ENCODE measurements at places on chromosomes 11 and 22.

DNA sequence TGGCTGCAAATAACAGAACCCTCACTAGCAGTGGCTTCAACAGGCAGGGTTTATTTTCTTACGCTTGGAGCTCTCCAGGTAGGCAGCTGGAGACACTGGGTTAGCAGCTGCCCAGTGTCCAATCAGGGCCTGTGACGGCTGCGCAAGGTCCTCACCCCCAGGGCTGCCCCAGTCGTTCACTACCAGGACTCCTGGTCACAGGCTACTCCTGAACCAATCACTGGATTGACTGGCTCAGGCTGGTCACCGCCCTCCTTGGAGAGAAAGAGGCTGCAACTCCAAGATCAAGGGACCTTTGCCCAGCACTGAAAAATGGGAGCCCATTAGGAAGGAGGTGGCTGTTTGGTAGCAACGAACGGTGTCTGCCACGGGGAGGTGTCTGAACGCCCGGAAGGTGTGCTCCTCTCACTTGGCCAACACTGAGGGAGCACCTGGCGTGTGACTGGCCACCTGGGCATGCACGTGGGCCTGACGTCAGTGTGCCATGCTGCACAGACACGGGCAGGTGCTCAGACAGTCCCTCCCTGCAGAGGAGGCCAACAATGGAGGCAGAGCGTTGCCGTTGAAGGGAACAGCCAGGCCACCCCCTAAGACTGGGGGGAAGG is 5.1 kb downstream of the ARSA start:
- DNase-seq = peak; percentile 91

DNA sequence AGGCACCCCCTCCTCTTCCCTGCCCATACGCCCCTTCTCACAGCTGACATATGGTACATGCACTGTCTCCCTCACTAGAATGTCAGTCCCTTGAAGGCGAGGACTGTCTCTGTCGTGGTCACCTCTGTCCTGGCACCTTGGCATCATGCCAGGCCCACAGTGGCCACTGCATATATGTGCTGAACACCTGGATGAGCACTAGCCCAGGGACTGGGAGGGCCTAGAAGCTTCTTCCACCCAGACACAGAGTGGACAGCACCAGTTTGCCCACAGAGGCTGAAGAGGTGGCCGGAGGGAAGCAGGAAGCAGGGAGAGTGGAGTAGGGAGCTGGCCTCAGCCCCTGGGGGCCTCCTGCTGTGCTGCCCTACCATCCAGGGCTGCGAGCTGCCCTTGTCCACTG is 28.6 kb downstream of the VPS37C start:
- no peak for DNase-seq

GRCh38 chr11:64742889-64743590 is 902 bp downstream of the RASGRP2 start:
- DNase-seq = no peak

GRCh38 chr22:35905894-35906293 is 122.7 kb downstream of the RBFOX2 start:
- no peak for DNase-seq

DNA sequence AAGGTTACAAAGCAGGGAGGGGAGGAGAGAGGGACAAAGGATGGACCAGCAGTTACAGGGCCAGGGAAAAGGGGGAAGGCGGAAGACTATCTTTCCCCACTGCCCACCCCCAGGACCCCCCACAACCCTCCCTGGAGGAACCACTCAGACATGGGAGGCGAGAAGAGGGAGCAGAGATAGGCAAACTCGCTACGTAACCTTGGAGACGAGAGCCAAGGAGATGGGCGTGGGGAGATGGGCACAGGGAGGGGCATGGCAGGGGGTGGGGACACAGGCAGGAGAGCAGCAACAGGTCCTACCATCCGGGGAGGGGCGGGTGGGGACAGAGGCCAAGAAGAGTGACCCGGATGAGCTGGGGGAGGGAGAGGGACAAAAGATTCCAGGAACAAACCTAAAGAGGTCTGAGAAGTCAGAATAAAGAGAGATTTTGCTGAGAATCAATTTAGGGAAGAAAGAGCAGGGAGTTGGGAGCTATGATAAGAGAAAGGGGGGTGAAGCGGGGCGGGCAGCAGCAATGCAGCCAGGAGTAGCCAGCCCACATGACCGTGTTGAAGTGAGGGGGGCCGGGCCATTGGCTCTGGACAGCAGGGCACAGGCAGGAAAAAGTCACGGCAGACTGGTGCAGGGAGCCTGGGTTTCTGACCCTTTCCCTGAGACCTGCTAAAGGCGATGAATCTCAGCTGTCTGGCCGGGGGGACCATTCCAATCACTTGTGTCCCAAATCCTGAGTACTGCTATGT is 128.4 kb downstream of the BUD13 start:
- DNase-seq = no peak

DNA sequence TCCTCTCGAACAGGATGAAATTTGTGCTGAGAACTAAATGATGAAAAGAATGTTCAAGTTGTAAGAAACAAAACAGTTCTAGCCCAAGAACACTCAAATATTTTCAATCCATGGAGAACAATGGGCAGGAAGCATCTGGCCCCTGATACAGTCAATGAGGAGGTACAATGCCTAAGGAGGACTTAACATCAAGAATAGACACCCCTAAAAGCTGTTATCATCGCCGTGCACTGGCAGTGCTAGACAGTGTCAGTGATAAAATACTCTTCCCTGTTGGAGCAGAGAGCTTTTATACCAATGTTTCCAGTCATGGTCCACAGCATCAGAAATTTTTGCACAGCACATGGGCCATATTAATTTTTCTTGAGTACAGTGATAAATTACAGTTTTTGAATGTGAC is 20.2 kb upstream of the VSTM5 start:
- no peak for DNase-seq

DNA sequence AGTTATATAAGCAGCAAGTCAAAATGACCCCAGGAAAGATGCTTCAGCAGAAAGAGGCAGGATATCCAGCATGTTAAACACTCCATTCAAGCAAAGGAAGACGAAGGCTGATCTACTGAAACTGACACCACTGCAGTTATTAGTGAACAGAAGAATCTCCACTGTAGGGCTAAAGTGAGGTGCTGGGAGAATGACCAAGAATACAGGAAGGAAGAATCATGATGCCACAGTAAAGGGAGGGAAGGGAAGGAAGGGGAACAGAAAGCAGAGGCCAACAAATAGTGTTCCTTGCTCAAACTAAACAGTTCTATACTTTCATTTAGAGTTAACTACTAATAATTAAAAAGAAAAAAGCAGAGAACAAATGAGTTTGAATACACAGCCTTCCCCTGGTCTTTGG is 92.5 kb downstream of the SIK3 start:
- DNase-seq = no peak

- DNase-seq = no peak
Observed at GRCh38 chr11:119763071-119763728, 34.2 kb upstream of the NECTIN1 start.

DNA sequence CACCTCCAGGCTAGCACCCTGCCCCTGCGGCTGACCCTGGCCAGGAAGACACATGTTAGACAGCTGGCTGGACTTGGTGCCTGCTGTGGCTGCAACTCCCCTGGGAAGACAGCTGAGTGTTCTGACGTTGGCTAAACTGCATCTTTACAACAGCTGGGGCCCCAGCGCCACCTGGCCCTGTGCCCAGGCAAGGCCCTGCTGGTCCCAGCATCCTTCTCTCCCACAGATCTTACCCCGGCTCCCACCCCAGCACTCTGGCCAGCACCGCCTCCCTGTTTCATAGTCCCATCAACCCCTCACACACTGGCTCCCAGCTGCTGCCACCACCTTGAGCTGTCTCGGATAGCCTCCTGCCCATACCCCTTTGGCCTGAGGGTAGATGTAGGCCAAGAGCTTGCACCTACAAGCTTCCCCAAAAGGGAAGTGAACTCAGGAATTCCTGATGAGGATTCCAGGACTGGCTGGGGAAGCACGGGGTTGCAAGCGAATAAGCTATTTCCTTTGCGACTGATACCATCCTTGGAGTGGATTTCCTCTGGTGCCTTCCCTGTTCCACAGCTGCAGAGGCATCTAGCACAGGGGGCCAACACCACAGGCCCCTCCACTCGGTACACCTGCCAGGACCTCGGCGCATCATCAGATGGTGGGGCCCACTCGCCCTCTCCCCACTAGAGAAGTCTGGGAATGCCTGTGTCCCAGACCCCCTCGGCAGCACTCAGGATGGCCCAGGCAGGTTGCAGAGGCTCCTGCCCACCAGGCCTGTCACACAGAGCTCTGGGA is 28.5 kb downstream of the RSPH14 start:
- DNase-seq = peak; percentile 81

DNA sequence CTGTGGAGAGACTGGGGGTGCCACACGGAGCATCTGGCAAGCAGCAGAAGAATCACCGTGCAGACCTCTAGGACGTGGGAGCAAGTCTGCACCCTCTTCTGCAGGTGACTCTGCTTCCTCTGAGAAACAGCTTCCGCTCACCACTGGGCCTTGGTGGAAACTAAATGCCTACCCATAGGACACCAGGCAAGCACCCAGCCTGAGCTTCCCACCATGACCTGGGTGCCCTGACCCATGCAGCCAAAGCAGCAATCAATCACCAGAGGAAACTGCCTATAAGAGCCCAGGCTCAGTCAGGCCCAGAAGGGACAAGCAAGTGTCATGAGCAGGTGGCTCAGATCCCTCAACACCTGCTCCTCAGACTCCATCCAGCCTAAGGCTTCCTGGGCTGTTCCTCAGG is 63.4 kb downstream of the IGLL5 start:
- DNase-seq = no peak

GRCh38 chr11:46743693-46744339 is 24.8 kb downstream of the F2 start:
- peak; percentile 80 for DNase-seq

GRCh38 chr11:107307991-107308390 is 149.6 kb downstream of the CWF19L2 start:
- no peak for DNase-seq

- DNase-seq = no peak
Observed at GRCh38 chr11:39304586-39304985, 2154.9 kb downstream of the LRRC4C start.

GRCh38 chr11:81596704-81597103 is 1137.0 kb downstream of the FAM181B start:
- DNase-seq = peak; percentile 52
